ENCODE measurements at places on chromosomes 12 and 14.
A peak's percentile ranks its signal among the peaks of the same experiment; 100 is the strongest.

DNA sequence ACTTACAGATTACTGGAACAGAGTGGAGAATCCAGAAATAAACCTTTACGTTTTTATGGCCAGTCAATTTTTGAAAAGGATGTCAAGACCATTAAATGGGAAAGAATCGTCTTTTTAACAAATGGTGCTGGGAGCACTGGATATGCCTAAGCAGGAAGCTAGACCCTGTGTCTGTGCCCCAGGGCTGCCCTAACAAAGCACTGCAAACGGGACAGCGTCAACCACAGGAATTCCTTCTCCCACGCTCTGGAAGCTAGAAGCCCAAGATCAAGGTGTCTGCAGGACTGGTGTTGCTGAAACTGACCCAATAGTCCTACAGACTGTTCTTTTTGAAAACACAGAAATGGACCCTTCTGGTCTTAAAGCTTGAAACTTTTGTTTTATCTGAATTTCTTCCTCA is 9.3 kb upstream of the TMEM121 start:
- DNase-seq: no peak

- DNase-seq: no peak
These were observed 157.6 kb downstream of the AACS start for GRCh38 chr12:125222876-125223275.

DNA sequence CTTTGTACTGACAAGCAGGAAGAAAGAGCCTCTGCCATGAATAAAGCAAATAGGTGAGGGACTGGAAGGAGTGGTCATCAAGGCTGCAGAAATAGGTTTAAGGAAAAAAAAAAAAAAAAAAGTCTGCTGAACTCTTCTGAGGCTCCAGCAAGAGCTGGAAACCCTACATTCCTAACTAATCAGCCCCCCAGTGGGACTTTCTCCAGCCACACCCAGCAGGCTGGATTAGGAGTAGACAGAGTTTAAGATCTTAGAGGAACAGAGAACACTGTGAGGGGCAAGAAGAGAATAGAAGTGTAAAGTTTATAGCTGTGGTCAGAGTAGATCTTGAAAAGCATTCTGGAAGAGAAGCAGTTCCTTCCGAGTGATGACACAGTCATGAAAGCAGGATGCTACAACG is 66.4 kb downstream of the ATXN2 start:
- DNase-seq: no peak

DNA sequence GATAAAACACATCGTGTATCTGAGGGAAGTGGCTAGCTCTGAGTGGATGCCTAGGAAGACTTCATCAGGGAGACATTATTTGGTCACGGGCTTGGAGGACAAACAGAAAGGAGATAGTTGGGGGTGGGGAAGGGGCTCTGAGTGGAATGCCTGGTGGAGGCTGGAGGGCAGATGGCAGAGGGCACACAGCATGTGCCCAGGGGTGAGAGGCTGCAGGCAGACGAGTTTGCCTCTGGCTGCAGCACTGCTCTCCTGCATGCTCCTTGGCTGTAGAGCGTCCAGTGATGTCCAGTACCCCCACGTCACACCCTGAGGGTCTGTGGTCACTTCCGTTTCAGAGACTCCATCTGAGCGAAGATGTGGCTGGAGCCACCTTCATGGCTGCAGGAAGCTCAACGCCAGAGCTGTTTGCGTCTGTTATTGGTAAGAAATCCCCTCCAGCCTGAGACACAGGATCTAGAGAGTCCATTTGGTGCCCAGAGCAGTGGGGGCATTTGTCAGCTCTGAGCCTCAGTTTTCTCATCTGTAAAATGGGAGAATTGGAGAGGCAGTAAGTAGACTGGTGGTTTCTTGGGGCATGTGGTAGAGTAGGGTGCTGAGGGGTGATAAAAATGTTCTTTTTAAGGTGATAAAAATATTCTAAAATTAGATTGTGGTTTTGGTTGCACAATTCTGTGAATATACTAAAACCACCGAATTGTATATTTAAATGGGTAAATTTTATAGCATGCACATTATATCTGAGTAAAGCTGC is 71.7 kb upstream of the RIN3 start:
- DNase-seq: no peak

DNA sequence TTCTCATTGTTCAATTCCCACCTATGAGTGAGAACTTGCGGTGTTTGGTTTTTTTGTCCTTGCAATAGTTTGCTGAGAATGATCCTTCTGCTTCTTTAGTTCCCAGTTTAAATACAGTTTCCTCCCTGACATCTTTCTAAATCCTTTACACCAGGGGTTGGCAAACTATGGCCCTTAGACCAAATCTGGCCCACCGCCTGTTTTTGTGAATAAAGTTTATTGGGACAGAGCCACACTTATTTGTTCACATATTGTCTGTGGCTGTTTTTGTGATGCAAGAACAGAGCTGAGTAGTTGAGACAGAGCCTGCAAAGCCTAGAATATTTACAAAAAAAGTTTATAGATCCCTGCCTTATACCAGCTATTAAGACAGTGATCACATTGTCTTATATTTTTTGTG is 53.7 kb downstream of the SERPINA10 start:
- no peak for DNase-seq

DNA sequence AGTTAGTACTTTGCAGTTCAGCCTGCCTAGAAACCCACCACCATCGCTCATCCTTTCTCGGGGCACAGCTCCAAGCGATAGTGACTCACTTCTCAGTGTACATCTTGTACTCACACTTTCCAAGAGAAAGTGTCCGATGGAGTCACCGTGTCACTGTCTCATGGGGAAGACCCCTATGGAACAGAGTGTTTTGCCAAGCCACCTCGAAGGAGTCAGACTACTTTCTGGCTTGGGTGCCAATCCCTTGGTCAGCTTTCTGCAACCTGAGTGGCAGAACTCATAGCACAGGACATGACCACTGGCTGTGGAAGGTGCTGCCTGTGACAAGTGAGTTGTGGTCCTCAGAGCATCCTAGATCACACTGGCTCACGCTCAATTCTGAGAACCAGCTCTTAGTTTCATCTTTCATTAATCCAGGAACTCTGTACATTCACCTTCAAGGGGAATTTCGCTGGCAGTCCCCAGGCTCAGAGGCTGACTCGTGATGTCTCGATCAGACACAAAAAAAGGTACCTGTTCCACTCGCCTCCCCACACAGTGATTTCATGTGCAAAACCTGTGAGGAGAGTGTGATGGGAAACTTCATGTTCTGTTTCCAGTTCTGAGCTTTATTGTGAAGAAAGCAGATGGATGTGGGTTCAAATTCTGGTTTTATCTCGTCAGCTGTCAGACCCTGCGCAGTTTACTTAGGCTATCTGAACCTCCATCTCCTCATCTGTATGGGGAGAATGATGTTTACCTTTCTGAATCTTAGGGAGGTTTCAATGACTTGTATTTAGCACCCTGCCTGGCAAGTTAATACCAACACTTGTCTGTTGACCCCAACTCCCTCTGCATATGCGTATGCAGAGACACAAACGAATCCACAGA is 127.3 kb upstream of the CCND2 start:
- DNase-seq: peak; percentile 43

- DNase-seq: no peak
These were observed 5.8 kb downstream of the BMAL2 start for GRCh38 chr12:27338473-27338872.

DNA sequence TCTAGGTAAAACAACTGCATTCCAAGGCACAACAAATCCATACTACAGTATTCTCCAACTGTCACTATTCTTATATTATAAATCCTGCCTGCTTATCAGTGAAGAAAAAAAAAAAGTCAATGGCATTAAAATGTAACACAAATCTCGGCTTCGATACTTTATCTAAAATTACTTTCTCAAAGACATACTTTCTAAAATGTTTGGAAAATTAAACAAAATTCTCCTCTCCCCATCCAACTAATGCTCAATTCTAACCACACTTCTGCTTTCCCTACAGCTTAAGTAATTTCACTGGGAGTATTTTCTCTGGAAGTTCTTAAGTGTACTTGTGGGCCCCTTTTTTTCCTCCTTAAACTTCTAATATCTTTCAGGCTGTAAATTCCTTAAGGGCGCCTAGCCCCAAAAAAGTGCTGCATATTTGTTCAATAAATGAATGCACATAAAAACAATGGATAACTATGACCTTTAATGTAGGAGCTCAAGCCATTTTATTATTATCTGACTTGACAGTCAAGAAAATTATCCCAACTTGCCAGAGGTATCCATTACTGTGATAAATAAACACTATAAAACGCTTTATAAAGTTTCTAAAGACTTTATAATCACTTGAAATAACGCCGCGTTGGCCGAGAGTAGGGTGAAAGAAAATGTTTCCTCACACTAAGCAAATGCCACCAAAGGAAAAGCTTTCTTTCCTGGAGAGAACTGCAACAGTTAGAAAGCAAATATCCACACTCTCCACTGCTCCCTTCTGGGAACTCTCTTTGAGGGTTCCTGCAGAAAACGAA is 977 bp downstream of the HEATR5A start:
- DNase-seq: no peak

DNA sequence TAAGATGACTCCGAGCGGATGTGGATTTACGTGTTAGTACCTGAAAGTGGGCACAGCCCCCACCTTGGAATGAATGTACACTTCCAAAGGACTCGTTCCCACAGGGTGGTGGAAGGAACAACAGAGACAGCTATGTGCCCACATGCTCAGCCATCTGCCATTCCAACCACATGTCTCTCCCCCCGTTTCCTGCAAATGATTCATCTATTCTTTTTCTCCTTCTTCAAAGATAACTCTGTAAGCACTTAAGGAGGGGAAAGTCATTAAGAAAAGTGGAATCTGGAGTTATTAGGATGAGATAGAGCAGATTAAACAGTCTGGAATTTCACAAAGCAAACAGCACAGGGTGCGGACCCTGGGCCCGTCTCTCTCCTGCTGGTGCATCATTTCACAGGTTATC is 18.5 kb upstream of the DUSP6 start:
- no peak for DNase-seq

- no peak for DNase-seq
These were observed 9.4 kb upstream of the DCP1B start for GRCh38 chr12:2013527-2014223.

DNA sequence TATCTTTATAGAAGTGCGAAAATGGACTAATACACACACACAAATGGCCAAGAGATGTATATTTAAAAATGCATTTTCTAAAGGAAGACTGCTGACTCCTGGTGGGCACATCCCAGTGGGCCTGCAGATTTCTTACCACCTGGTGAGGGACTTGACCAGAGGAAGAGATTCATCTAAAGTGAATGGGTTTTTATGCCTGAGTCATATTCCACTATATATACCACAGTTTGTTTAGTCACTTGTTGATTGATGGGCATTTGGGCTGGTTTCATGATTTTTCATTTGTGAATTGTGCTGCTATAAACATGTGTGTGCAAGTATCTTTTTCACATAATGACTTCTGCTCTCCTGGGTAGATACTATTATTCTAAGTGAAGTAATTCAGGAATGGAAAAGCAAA is 277.3 kb downstream of the SLC16A7 start:
- DNase-seq: no peak

DNA sequence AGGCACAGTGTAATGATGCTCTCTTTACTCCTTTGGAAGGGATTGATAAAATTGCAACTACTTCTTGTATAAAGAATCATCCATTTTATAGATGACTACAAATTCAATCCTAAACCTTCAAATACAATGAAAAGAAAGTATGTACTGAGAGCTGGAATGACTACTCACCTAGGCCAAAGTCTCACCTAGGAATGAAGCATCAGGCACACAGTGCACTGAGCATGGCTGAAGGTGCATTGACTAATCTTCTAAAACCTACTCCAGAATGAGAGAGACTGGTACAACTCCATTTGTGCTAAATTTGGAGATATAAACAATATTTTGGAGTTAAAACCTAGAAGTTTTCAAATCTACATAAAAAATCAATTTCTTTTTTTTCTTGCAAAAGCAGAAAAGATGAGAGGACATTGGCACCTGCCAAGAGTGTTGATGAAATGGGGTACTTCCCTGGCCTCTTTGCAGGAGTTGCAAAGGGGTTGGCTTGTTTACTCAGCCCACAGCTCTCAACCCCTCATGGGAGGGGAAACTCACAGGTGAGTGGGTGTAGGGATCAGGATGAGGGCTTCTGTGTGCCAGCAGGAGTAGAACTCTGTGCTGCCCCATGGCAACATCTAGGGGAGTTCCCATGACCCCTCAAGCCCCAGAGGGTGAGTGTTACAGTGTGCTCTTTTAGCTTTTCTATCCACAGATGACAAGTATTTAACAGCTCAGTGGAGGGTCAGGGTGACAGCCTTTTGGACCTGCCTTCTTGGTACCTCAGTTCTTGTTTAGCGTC is 31.3 kb downstream of the CLECL1 start:
- no peak for DNase-seq

DNA sequence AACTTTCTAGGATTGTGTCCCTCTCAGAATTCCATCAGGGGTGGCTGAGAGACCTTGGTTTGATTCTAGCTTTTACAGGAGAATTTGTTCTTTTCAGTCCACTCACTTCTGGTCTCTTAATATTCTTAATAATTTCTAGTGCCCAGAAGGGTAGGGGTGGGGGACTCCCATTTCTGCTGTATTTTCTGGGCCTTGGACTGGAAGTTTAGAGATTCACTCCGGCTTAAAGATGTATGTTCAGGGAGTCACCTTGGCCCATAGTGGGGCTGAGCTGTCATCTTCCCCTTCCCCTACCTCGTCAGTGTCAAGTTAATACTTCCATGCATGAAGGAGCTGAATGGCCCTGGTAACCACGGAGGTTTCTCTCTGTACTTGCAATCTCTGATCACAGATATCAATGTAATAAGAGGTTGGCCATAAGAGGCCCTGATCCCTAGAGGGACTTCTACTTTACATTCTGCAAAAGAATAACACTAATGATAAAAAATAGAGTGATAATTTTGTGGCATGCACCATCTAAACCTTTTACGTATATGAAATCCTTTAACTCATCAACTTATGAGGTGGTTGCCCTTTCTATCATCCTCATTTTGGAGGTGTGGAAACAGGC is 6.7 kb downstream of the KRT81 start:
- DNase-seq: no peak

DNA sequence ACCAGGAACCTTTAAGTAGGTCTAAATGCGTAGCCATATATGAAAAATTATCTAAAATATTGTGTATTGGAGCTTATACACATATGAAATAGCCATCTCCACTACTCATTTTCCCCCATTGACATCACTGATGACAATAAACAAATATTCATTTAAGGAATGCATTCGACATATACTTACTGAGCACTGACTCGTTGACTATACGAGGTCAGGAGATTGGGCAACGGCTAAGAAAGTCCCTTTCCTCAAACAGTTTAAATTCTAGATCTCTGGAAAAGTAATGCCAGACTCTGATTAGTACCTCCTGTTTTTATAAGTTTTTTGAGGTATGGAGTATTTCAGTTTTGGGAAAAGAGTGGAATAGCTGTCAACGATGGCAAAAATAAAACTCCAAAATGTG is 139.4 kb upstream of the DIO2 start:
- DNase-seq: no peak

GRCh38 chr12:108419949-108420348 is 80.8 kb upstream of the CMKLR1 start:
- DNase-seq: no peak

All from CD4-positive, alpha-beta T cell treated with Interleukin-15 for 1 hour (primary cell).